ENCODE measurements at places on chromosomes 5 and 9. TPM values are rescaled to one million over a fixed set of nuclear protein-coding genes. Genes with fewer than 3 reads are reported as not detected.

DNA sequence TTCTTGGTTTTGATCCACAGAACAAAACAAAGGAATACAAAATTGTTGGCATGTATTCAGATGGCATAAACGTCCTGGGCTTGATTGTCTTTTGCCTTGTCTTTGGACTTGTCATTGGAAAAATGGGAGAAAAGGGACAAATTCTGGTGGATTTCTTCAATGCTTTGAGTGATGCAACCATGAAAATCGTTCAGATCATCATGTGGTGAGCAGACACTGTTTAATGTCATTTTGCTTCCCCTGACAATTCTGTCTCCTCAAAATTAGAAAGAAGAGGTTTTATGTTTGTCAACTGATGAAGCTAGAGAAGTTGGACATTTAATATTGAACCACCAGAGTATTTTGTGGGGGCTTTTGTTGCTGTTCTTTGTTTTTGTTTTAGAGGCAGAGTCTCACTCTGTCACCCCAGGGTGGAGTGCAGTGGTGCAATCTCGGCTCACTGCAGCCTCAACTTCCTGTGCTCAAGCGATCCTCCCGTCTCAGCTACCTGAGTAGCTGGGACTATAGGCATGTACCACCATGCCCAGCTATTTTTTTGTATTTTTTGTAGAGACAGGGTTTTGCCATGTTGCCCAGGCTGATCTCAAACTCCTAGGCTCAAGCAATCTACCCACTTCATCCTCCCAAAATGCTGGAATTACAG, 82.0 kb downstream of the SLC1A1 start:
- DNase-seq = no peak

- DNase-seq = no peak
Measured at GRCh38 chr9:22037954-22038690, 29.0 kb upstream of the CDKN2B start.

- DNase-seq = no peak
Measured at GRCh38 chr5:134418958-134419357, 7.3 kb upstream of the CDKN2AIPNL start.

The PCDHA9 gene
- 0.32 TPM for total RNA-seq

GRCh38 chr9:18575686-18576085, 101.7 kb downstream of the ADAMTSL1 start:
- no peak for DNase-seq

GRCh38 chr9:77221431-77221830, 44.1 kb downstream of the VPS13A start:
- no peak for DNase-seq

The CCL28 gene
- 11.7 TPM for total RNA-seq

- no peak for DNase-seq
Measured at GRCh38 chr9:134811079-134811672, 69.4 kb upstream of the FCN2 start.

All from suprapubic skin (tissue), 4 donors.